ENCODE measurements at places on chromosomes 7 and 10. TPM values are rescaled to one million over a fixed set of nuclear protein-coding genes. Genes with fewer than 3 reads are reported as not detected.

DNA sequence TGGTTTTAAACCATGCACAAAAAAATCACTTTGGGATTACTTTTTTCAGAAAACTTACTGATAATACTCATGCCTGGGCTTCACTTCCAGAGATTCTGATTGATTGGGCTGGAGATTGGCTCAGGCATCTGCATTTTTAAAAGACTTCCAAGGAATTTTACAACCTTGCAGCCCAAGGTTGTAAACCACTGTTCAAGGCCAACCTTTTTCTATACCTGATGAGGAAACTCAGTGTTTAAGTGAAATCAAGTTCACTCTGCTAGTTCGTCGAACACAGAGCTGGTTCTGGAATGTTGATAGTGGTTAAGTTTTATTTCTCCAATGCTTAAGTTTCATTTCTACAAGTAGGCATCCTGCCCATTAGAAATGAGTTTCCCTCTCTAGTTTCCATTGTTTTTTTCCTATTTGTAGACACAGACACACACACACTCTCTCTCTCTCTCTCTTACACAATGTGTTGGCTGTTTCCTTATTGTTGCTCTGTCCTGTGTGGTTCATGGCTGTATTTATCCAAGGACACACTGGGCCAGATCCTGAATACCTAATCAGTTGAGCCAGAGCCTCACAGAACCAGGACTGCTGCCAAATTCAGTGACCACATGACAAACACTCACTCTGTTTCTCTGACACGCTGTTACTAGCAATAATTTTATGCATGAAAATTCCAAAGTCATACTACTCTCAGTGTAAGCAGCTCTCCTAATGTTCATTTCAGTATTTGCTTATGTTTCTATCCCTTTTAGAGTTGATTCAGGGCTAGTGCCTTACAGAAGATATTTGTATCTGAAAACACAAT is 3.7 kb upstream of the IFIT1B start:
- H3K36me3 ChIP-seq, result no peaks in the 10 kb centered on the region
- no peak for DNase-seq
- H3K4me3 ChIP-seq, result no peak overlapping the region
- no peaks in the 10 kb centered on the region for H3K27me3 ChIP-seq
- H3K27ac ChIP-seq, result peak overlapping the region; percentile 76

DNA sequence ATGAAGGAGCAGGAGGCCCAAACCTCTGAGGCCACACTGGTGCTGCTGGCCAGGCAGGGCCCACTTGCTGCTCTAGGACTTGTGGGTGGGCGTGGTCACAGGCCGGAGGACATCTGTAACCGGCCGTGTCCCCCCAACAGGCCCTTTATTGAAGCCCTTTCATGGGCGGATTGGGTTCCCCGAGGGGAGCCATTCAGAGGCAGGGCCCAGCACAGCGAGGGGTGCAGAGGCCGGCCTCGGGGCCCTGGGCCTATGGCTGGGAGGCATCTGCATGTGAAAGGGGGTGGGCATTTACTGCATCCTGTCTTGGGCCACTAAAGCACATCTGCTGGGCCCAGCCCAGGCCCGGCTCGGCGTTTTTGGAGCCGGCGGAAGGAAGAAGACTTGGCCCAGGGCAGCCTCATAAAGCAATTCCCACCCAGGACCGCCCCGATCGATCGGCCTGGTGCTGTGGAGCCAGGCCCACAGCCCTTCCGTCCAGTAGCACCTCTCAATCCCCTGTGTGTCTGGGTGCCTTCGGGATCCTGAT is 8.4 kb downstream of the LHPP start:
- no peak overlapping the region for H3K4me3 ChIP-seq
- H3K27me3 ChIP-seq, result no peaks in the 10 kb centered on the region
- no peaks in the 10 kb centered on the region for H3K36me3 ChIP-seq
- no peaks in the 10 kb centered on the region for H3K4me1 ChIP-seq
- DNase-seq, result no peak

DNA sequence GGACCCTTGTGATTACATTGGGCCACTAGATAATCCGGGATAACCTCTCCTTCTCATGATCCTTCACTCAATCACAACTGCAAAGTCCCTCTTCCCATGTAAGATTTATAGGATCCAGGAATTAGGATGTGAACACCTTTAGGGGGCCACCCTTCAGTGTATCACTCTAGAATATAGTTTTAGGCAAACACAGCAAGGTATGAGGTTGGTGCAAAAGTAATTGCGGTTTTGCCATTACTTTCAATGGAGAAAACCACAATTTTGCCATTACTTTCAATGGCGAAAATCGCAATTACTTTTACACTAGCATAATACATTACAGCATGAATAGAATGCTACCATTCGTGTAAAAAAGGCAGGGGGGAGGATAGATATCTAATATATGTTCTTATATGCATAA is 104.0 kb downstream of the BAMBI start:
- DNase-seq, result no peak
- H3K36me3 ChIP-seq, result no peaks in the 10 kb centered on the region
- no peak overlapping the region for H3K27ac ChIP-seq
- H3K4me3 ChIP-seq, result no peak overlapping the region
- H3K4me1 ChIP-seq, result no peaks in the 10 kb centered on the region
- no peaks in the 10 kb centered on the region for H3K27me3 ChIP-seq

DNA sequence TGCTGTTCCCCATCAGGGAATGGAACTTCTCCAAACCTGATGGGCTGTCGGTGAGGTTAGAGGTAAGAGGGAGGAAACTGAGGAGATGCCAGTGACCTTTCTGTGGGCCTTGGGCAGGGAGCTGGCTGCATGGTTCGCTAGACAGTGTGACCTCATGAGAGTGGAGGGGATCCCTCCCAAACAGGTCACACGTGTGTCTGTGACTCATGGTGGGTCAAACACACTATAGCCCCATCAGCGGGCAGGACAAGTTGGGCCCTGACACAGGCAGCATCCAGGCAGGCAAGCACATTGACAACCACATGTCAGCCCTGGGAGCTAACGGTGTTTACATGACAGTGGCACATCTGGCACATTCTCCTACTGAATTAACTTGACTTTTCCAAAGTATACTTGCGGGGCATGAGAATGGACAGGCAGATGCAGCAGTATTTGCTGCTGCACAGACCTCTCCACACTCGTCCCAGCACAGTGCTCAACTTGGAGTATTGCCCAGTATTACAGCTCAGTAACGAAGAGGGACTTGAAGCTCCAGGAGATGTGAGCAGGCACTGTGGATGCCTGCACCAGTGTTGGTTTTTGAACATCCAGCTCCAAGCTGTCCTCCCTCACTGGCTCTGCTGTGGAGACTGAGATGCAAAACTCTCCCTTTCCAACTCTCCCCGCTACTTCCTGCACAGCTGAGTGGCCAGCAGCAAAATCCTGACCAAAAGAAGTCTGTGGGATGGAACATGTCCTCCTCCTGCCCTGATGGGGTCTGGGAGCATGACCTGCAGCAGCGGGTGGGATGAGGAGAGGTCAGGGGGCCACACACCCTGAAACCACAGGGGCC is 199.6 kb downstream of the WDR37 start:
- no peak overlapping the region for H3K4me3 ChIP-seq
- no peaks in the 10 kb centered on the region for H3K27me3 ChIP-seq
- no peaks in the 10 kb centered on the region for H3K4me1 ChIP-seq
- DNase-seq, result peak; percentile 91

GRCh38 chr10:131964298-131964697 is 17.4 kb downstream of the BNIP3 start:
- no peaks in the 10 kb centered on the region for H3K4me1 ChIP-seq
- H3K4me3 ChIP-seq, result no peak overlapping the region
- peaks cover 20% of the 10 kb centered on the region for H3K36me3 ChIP-seq
- H3K27me3 ChIP-seq, result no peaks in the 10 kb centered on the region
- DNase-seq, result no peak

GRCh38 chr10:27857616-27858015 is 112.0 kb upstream of the MKX start:
- DNase-seq, result no peak
- no peak overlapping the region for H3K27ac ChIP-seq
- H3K4me1 ChIP-seq, result no peaks in the 10 kb centered on the region
- H3K36me3 ChIP-seq, result no peaks in the 10 kb centered on the region
- no peaks in the 10 kb centered on the region for H3K27me3 ChIP-seq

DNA sequence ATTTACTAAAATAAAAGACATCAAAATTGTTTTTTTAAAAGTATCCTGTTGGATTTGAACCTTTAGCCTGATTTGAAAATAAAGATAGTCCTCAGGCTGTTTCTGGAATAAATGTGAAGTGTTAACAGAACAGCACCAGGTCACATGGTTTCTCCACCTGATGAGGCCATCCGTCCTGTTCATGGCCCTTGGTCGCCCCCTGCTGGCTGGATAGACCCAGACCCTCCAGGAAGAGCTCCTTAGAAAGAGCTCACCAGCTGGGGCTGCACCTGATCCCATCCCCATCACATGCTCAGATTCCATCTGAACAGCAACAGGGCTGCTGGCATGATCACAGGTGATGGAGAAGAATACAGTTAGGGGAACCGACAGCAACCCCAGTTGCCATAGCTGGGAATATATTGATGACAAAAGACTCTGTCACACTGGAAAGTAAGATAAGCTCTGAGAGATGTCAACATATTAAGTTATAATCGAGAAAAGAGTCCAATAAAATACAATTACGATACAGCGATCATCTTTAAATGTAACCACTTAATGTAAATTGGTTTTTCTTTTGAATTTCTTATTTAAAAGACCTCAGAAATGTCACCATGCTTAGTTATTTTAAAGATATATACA is 4.8 kb downstream of the OR2A14 start:
- H3K4me1 ChIP-seq, result no peaks in the 10 kb centered on the region
- no peaks in the 10 kb centered on the region for H3K27me3 ChIP-seq
- H3K36me3 ChIP-seq, result no peaks in the 10 kb centered on the region
- no peak overlapping the region for H3K4me3 ChIP-seq
- H3K27ac ChIP-seq, result no peak overlapping the region
- no peak for DNase-seq

- DNase-seq, result no peak
- H3K27ac ChIP-seq, result no peak overlapping the region
- no peaks in the 10 kb centered on the region for H3K27me3 ChIP-seq
- H3K36me3 ChIP-seq, result no peaks in the 10 kb centered on the region
Observed at GRCh38 chr10:33088990-33089389, 131.0 kb upstream of the ITGB1 start.

Gene NCOA4
- total RNA-seq, result 110 TPM
